ENCODE measurements at places on chromosomes 2 and 18.

DNA sequence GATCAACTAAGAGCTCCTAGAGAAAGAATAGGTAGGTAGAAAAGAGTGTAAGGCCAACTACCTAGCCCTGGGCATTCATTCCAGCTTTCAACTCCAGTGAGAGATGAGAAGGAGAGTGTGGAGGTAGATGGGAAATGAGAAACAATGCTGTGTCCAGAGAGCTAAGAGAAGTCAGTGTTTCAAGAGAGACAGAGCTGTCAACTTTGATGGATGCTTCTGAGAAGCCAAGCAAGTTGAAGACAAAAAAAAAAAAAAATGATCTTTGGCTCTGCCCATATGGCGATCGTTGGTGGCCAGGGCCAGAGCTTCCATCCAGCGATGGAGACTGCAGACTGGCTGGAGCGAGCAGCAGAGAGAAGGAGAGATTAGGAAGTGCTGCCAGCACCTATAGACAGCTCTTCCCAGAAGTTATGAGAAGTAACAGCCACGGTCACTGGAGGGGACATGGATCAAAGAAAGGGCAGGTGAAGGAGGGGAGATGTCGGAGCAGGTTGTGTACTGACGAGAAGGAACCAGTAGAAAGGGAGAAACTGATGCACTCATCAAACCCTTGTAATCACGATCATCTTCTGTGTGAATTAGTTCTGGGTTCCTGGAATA, 112.4 kb upstream of the PPP1CB start:
- no peak for DNase-seq

- DNase-seq, result no peak
Observed at GRCh38 chr18:58522132-58522531, 106.8 kb downstream of the ALPK2 start.

DNA sequence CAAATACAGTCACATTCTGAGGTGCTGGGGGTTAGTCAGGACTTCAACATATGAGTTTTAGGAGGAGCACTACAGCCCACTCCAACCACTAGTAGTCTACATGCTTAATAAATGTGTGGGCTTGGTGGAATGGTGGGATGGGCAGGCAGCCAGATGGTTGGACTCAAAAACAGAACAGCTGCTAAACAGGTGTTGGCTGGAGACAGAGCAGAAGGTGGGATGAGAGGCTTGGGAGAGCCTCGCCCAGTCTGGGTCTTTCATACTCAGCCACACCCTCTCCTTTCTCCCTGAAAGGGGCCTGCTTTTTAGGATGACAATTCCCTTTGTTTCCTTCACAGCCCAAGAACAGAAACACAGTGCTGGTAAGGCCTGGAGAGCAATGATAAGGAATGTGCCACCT, 143.9 kb upstream of the KLHL29 start:
- DNase-seq, result no peak

GRCh38 chr2:15652801-15653200, 61.1 kb downstream of the DDX1 start:
- DNase-seq, result no peak

- DNase-seq, result no peak
Observed at GRCh38 chr18:28115149-28115550, 61.8 kb downstream of the CDH2 start.

GRCh38 chr2:184923751-184924150, 325.4 kb downstream of the ZNF804A start:
- no peak for DNase-seq

GRCh38 chr2:118954297-118955060, 12.5 kb downstream of the MARCO start:
- no peak for DNase-seq

- no peak for DNase-seq
Observed at GRCh38 chr18:31373641-31374040, 2.9 kb upstream of the DSG4 start.

- DNase-seq, result no peak
Observed at GRCh38 chr2:52473526-52473925, 1294.1 kb upstream of the CHAC2 start.

GRCh38 chr2:132789066-132789465, 119.1 kb upstream of the LYPD1 start:
- DNase-seq, result no peak

GRCh38 chr18:25990473-25990872, 99.9 kb downstream of the SS18 start:
- DNase-seq, result no peak

DNA sequence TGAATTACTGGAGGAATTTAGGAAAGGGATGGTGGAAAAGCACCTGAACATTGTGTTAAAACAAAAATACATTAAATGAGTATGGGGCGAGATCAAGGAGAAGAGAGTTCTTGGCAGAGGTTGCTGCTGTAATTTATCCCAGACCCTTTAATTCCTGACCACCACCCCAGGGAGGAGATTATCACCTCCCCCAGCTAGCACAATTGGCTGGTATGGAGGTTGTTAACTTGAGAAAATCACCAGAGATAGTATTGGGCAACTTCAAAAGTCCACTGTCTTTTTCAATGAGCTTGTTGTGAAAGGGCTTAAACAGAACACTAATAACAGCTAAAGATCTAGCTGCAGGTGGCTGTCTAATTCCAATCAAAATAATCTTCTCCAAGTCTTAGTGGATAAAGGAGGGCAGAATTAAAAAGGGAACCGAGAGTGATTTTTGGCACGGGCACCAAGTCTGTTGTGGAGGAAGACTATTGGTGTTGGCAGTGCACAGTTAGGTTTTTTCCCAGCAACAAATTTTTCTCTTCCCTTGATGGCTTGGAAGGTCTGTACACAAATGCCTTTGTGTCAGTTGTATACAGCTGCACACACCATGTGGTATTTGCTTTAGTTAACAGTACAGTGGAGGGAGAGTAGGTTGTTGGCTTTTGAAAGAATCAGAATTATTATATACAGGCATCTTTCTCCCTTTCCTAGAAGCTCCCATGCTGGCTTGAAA, 289.5 kb downstream of the SLC4A3 start:
- no peak for DNase-seq

DNA sequence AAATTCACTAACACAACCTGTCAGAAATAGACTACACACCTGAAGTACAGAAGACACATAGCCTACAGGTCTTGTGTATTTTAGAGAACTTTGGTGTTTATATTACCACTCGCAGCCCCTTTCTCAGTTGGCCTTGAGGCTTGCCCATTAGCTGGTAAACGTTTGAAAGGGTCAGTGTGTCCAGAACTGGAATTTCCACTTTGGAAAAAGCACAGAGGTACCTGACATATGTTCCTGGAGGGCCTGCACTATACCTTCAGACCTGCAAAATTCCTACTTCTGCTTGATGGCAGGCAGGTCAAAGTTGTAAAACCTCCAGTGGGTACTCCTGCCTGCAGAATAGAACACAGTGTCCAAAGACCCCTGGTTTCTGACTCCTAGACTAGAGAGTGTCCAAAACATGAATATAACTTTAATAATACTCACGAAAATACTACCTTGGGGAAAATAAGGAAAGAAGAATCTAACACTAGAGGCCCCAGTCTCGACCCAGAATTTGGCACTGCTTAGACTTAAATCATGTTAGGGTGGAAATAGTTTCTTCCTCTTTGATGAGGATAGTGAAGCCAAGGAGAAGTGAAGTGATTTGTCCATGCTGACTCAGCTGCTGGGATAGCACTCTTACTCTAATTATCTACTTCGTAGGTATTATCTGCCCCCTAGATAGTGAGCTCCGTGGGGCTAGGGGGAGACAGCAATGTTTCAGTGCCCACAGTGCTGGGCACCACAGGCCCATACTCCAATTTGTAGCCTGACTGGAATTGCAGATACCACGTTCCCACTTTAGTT, 2.8 kb downstream of the KCTD1 start:
- DNase-seq, result no peak

Data from nucleus accumbens (tissue), 56 donors.